ENCODE measurements at places on chromosomes 5 and 9.

GRCh38 chr5:8383616-8384015 is 514.7 kb downstream of the MTRR start:
- DNase-seq, result no peak

DNA sequence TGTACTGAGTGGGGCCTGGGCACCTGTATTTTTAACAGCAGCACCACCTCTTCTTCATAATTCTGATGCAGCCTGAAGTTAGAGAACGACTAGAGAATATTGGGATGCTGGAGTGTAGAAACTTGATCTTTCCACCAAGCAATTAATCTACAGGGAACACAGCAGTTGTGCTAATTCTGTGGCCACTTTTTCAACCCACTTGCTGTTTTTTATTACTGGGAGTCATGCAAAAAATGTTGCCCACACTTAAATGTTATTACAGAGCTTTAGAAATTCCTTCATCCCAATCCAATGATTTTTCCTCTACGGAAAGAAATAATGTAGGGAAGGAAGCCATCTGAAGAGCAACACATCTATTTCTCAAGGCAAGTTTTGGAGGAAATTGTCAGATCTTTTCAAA is 190.9 kb upstream of the TUT7 start:
- DNase-seq, result no peak

DNA sequence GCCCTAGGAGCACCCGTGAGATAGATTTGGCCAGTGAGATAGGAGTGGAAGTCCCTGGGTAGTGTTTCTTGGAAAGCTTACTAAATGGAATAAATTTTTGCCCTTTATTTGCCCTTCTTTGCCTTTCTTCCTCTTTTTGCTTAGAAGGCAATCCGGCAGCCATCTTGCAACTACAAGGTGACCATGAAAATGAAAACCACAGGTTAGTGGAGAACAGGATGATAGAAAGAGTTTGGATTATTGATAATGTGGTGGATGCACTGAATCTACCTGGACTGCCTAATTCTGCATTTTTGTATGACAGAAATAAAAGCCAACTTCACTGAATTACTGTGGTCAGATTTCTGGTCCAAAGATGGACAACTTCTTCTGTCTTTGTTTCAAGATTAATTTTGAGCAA is 33.2 kb downstream of the TARS1 start:
- DNase-seq, result no peak

DNA sequence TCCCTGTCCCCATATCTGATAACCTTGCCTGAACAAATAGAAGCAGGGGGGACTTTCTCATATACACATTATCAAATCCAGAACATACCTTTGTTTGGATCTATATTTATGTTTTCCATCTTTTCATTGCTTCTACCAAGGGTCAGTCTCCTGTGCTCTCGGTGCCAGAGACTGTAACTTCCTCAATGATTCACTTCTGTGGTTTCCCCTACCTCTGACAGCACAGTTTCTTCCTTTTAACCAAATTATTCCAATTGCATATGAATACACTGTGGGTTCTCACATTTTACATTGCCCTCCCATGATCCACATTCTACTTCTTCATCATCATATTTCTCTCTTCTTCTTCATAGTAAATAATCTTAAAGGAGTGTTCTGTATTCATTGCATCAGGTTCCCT is 32.2 kb downstream of the NMUR2 start:
- DNase-seq, result no peak

- no peak for DNase-seq
Measured at GRCh38 chr9:34759432-34760134, 49.6 kb upstream of the CCL21 start.

GRCh38 chr5:90902651-90903386 is 344.2 kb downstream of the ADGRV1 start:
- no peak for DNase-seq

DNA sequence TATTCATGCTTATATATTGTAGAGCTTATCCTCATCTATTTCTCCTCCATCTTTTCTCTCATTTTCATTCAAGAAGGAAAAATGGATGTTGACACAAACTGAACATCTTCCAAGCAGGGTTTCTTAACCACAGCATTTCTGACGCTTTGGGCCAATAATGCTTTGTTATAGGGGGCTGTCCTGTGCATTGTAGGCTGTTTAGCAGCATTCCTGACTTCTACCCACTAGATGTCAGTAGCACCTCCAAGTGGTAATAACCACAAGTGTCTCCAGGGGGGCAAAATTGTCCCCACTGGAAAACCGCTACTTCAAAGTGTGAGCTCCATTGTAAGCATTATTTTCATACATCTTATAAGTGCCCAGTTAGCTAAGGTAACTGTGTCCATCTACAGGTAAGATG is 2.6 kb upstream of the TXNDC8 start:
- no peak for DNase-seq

- DNase-seq, result no peak
Measured at GRCh38 chr9:101022704-101023103, 5.8 kb upstream of the PLPPR1 start.

DNA sequence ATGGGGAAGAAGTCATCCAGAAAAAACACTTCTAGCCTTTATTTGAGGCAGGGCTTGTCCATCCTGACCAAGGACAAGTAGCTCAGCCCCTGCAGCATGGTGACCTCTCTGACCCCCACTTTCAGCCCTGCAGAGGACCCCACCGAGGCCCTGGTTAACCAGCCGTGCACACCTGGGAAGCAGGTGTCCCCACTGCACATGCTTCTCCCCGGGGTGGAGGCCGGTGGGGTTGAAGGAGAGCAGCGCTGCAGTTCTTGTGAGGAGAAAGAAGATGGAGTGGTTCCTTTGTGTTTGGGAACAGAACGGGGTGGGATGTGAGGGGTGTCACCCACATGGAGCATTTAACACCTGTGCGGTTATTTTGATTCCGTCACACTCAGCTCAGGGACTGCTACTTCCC is 21.1 kb upstream of the ZBTB34 start:
- DNase-seq, result no peak

DNA sequence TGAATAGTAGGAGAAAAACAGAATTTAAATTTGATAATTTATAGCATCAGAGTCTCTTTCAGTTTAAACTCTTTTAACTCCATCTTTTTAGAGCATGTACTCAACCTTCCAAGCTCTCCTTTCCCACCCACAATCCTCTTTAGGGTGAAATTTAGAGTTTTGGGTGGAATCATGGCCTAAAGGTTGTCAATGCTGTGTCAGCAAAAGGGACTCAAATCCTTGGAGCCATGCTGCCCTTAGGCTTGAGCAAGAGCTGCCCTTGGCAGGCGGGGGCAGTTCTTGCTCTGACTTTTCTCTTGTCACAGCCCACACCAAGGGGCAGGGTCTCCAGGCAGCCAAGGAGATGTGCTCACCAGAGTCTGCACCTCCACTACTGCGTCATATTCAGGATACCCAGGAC is 102.4 kb downstream of the MTX3 start:
- DNase-seq, result no peak

DNA sequence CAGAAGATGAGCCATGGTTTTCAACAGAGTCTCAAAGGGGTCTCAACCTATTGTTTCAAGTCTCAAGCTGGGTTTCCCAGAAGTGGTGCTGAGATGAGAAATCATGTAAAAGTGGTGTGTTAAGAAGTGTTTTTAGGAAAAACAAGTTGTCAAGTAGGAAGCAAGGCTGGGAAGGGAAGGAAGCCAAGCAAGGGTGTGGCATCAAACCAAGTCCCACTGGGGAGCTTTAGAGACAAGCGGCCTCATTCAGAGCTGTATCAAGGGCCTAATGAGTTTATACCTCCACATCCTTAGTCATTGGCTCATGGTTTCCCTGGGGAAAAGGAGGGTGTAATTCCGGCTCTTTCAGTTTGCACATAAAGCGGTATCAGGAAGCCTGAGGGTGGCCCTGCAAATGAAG is 26.4 kb upstream of the GABRB2 start:
- DNase-seq, result no peak

GRCh38 chr5:125381290-125381689 is 634.9 kb upstream of the ZNF608 start:
- DNase-seq, result no peak

GRCh38 chr5:113237893-113238292 is 196.9 kb downstream of the TSSK1B start:
- DNase-seq, result no peak

DNA sequence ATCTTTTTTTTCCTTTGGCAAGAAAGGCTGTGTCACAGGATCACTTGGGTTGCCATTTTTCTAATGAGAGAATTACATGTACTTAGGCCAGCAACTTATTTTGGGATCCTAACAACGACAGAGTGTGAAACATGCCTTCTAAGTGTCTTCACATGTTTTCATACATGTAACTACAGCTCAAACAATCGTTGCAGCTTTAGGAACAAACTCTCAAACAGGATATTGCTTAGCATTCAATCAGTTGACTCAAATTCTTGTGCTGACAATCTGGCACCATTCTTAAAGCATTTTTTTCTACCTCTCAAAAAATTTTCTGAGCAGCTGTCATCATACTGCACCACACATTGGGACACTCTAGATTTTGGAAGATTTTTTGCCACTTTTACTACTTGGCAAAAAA is 435.5 kb downstream of the HINT1 start:
- no peak for DNase-seq

DNA sequence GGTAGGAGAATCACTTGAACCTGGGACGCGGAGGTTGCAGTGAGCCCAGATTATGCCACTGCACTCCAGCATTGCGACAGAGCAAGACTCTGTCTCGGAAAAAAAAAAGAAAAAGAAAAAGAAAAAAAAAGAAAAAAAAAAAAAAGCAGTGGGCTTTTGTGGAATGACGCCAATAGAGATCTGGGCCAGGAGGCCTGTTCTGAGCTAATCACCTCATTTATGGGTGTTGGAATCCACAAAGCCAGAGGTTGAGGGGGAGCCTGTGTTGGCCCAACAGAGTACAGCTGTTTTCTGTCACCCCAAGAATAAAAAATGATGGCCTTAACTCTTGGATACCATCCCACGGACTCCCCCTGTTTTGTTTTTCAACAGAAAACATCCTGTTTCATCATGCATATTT is 18.5 kb downstream of the OSTF1 start:
- DNase-seq, result no peak

- DNase-seq, result no peak
Measured at GRCh38 chr5:176812269-176813259, 2.2 kb downstream of the UNC5A start.

DNA sequence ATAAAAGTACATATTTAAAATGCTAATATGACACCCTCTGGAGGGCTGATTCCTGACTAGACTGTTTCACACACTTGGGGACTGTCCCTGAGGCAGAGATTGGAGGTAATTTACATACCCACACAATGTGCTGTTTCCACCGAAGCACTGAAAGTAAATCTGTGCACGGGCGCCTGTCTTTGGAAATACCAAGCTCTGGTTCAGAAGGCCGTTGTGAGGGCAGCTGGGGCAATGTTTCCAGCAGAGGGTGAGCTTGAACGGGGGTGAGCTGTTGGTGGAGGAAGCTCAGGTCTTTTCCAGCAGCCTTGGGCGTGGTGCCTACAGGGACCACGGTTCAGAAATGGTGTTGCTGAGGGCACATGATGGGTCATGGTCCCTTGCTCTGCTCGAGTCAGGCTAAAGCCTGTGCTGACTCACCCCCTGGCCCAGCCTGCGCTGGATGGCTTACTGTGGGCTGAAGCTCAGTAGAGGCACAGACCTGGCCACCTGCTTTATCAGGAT is 25.8 kb upstream of the HMCN2 start:
- DNase-seq, result no peak

DNA sequence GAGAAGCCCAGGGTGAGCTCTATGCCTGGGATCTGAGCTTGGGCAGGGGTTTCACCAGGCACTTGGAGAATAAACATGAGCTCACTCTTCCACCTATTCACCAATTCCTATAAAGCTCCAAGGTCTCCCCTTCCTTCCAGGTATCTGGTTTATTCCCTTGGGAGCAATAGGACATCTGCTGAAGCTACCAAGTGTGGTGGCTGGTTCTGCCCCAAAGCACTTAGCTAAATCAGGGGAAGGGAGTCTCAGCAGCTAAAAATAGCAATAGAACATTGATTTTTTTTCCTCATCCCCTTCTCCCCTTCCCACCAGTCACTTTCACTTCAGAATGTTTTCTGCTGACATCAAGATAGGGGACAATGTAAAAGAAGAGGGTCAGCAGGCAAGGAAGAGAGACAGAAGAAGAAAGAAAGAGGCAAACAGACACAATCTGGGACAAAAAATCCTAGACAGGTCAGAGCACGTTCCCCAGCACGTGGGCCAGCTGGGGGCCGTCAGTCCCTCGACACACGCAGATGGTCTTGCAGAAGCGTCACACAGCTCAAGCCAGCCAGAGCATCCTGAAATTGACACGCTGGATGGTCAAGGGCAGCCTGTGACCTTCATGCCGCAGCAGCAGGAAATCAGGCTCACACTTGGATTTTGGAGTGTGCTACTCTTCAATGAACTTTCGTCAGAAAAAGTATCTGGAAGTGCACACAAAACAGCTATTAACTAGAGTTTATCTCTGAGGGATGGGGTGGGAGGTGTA is 176.0 kb downstream of the ZNF608 start:
- DNase-seq, result no peak

- no peak for DNase-seq
Measured at GRCh38 chr9:86168256-86168655, 68.9 kb upstream of the GOLM1 start.

- DNase-seq, result no peak
Measured at GRCh38 chr9:2027543-2028160, 12.5 kb downstream of the SMARCA2 start.

GRCh38 chr5:134584662-134585061 is 48.0 kb downstream of the SAR1B start:
- no peak for DNase-seq

- no peak for DNase-seq
Measured at GRCh38 chr5:95398989-95399388, 7.8 kb downstream of the FAM81B start.

DNA sequence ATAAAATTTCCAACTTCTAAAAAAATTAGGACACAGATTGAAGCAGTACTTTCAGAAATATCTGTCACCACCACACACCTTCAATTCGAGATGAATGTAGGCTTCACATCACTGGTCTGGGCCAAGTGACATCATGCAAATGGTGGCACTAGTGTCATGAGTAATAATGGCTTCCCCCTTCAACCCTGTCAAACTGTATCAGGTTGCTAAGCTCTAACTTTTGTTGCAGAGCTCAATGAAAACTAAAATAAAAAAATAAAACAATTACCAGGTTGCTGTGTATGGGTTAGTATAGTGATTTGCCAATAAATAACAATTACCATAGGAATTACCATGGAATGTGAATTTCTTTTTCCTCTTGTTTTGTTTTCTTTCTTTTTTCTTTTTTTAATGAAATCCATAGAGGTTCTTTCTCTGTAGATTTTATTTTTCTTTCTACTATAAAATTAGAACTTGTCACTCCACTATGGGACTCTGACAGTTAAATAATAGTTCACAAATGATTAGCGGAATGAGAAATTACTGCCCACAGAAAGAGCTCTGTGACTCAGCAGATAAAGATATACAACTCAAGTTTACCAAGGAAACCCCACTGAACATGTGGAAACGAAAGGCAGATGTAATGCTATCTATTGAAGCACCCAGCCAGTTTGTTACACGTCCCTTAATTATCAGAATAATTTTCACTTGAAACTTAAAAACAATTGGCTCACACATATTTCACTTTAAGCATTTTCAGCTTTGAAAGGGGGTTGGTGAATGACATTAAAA is 783.8 kb upstream of the WWC1 start:
- no peak for DNase-seq

Data from NCI-H1417 treated with DMSO at 0.1 percent for 48 hours (cell line).